ENCODE measurements at places on chromosomes 7 and 10.

DNA sequence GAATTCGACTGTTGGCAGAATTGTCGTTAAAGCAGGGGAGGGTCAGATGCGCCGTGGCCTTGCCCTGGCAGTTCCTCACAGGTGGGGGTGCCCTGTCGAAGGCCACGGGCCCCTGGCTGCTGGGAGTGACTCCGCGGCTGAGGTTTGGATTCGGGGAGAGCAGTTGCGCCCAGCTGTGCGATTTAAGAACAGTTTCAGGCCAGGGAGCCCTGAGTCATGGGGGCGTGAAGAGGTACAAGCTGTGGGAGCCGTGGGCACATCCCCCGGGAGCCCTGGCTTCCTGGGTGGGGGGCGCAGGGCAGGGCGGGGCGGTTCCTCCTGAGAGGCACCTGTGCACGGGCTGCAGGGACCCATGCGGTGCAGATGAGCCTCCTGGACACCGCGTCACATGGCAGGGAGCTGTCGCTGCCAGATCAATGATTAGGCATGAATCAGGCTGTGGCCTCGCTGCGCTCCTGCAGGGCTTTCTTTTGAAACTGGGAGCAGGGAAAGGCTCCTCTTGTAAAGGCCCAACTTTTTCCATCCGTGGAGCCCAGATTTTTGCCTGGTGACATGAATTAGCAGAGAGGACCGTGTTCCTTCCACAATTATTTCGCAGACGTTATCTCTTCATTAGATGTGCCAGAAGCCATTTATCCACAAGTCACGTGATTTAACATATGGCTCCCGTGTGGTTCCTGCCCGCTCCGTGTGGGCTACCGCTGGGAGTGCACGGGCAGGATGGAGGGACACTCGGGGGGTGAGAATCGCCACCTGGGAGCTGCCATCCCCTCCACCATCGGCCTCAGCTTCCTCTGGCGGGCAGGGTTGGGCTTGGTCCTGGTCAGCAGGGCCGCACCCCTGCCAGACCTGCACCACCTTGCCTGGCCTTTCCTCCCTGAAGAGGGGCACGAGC lies 918 bp downstream of the PWWP2B start:
- peak; percentile 17 for DNase-seq

DNA sequence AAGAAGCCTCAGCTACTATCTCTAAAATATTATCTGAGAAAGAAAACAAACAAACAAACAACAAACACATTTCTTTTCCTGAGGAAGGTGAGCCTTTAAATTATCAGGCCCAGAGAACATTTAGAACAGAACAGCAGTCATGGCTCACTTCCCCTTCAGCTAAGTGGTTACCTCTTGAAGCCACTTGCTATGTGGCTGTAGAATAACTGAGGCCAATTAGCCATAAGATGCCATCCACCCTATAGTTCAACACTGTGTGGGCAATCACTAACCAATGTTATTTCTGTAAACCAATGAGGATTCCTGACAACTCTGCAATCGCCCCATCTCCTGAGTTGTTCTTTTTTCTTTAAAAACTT lies 3.7 kb upstream of the UPP1 start:
- no peak for DNase-seq

- DNase-seq: no peak
These were observed 180.9 kb downstream of the SEMA3A start for GRCh38 chr7:84013616-84014240.

GRCh38 chr10:119980956-119981750 lies 88.6 kb downstream of the SEC23IP start:
- no peak for DNase-seq

DNA sequence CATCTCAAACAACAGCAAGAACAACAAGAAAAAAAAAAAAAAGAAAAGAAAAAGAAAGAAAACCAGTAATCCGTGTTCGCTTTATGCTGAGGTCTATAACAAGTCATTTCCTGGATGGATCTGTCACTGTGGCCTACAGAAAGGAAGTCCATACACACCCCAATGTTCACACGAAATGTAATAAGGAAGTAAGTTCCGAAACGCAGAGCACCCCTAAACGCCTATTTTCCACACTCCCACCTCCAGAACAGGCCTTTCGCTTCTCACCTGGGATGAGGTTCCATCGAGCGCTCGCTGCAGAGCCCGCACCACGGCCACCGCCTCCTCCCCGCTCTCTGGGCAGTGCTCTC lies 735 bp downstream of the ZNF394 start:
- peak; percentile 33 for DNase-seq

- DNase-seq: no peak
These were observed 327.3 kb downstream of the ADARB2 start for GRCh38 chr10:1410032-1410431.

GRCh38 chr10:120600871-120601649 lies 144.0 kb downstream of the PLPP4 start:
- DNase-seq: no peak

- DNase-seq: no peak
These were observed 131.8 kb upstream of the HABP2 start for GRCh38 chr10:113420733-113421675.

Measured in CD4-positive, alpha-beta T cell treated with Interleukin-6 at 100 ng/mL for 8 hours (primary cell).